Germinal center (tissue), 1 donor: ENCODE measurements at places on chromosomes 7 and 10.

GRCh38 chr10:99979066-99979685 lies 30.6 kb downstream of the DNMBP start:
- no peak for DNase-seq

GRCh38 chr7:16365177-16365576 lies 56.2 kb downstream of the CRPPA start:
- DNase-seq, result no peak

GRCh38 chr10:35328404-35329037 lies 7.8 kb upstream of the CCNY start:
- DNase-seq, result no peak

DNA sequence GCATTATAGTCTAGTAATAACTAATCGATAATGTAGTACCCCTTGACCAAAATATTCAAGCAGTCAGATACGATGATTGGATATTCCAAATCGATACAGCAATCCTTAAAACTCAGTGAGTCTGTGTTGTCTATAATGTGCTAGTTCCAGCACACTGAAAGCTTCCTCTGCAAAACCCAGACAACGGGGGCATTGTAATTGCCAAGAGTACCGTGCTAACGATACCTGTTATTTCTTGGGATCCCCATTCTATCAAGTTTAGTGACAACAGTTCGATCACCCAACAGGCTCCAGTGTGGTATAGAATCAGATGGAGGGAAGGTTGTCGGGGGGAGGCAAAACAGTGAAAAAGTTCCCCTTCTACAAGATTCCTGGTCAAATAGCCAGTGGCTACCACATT lies 865 bp downstream of the ZNF438 start:
- DNase-seq, result no peak

- no peak for DNase-seq
Measured at GRCh38 chr7:29920491-29920890, 69.1 kb downstream of the SCRN1 start.

GRCh38 chr10:3068968-3069737 lies 1.8 kb downstream of the PFKP start:
- peak; percentile 47 for DNase-seq

GRCh38 chr7:37757563-37757962 lies 74.0 kb downstream of the GPR141 start:
- DNase-seq, result no peak

DNA sequence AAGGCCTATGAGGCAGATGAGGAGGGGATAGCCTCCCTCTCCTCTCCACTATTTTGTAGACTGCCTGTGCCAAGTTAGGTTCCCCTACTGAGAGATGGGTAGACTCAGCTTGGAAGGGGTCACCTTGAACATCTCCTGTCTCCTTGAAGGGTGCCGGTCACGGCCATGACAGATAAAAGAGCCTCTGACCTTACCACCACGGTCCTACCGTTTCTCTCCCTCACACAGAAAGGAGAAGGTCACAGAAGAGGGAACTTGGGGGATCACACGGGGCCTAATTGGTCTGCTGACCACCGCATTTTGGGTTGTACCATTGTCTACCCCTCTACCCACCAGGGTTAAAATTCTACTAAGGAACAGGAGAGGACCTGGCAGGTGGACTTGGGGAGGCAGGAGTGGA lies 17.0 kb downstream of the PRSS2 start:
- DNase-seq, result no peak

DNA sequence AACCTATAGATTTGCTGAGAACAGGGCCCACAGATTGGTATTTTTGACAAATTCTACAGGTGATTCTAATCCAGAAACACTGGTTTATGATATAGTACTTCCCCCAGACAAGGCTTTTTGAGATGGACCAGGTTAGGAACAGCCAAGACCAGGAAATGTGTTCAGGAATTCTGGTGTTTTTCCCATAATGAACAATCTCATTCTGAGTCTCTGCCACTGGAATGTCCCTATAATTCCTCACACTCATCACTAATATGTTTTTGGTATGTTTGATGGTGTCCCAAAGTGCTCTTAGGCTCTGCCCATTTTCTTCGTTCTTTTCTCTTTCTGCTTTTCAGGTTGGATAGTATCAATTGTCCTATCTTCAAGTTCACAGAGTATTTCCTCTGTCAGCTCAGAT lies 107.2 kb upstream of the IGFBP3 start:
- DNase-seq, result no peak

DNA sequence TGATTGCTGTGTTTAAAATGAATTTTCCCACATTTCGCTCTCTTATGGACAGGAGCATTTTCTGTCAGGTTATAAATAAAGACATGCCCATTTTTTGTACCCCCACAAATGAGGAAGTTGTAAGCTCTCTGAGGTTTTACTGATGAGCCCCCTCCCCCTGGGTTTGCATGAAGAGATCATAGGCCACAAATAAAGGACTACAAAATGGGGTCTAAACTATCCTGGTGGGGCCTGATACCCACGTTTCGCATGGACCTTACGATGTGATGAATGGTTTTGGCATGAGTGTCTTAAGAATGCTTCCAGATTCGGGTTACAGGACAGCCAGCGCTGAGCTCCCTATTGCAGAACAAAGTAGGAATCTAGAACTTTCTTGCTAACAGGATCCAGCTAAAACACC lies 5.8 kb downstream of the IKZF1 start:
- DNase-seq, result peak; percentile 21

GRCh38 chr10:3948843-3949242 lies 163.8 kb upstream of the KLF6 start:
- no peak for DNase-seq

DNA sequence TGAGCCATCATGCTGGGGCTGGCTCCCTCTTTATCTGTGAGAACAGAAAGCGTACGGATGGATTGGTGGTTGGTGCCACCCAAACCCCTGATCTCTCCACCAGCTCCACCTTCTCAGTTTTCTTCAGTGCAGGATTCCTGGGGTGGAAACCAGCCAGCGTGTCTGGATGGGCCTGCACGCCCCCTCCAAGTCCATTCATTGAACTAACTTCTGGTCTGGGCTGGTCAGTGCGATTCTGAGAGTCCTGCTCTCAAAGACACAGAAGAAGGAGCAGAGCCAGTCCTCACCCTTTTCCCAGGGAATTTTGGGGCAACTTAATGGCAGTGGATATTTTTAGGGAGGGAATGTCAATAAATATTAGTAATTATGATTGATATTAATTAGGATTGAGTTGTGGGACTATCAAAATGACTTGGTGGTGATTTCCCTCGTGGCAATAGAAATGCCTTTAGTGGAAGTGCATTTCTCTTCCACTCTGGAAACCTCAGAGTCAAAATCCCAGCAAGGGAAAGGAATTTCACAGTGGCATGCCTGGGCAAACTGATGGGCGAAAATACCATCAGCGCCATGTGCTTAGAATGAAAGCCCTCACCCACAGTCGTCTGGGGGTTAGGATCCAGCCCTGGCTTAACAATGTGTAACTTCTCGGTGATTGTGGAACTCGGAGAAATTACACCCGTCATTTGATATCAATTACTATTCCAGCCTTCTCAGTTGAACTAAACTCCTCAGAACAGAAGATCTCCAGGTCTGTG lies 69.3 kb upstream of the EEPD1 start:
- DNase-seq, result no peak

- DNase-seq, result peak; percentile 7
Measured at GRCh38 chr10:111756217-111757061, 427.1 kb downstream of the GPAM start.

- no peak for DNase-seq
Measured at GRCh38 chr7:120404042-120404441, 131.1 kb downstream of the KCND2 start.

GRCh38 chr10:98115031-98115787 lies 19.2 kb upstream of the R3HCC1L start:
- DNase-seq, result no peak

DNA sequence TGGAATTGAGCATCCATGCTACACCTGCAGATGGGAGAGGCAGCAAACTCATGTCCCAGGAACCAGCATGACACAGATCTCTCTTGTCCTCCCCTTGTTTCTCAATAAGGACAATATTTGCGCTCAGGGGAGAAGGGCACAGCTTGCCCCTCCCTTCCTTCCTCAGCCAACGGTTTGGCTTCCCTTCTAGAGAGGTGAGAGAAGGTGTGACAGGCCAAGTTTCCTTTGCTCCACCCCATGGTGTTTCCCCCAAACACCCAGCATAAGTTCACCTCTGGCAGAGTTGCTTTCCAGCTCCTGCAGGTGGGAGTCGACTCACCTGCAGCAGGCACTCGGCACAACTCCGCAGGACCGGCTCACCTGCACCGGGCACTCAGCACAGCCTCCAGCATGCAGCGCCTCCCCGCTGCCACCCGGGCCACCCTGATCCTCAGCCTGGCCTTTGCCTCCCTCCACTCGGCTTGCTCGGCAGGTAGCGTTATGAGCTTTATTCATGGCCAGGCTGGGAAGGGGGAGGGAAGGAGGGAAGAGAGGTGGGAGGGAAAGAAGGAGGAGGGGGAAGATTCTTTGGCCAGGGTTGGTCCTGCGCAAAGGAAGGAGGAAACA lies at the start of the genes ATP6V0A4 and TMEM213:
Gene ATP6V0A4, minus strand, starts transcription at position 482 of the 606 bp plus-strand sequence. CDS start 26,949 bp downstream, outside the sequence.
Gene TMEM213, plus strand, starts transcription at position 280 of the 606 bp plus-strand sequence. Its CDS starts 111 bp downstream, at position 391.
- no peak for DNase-seq

GRCh38 chr10:1368842-1369171 lies 312.6 kb downstream of the WDR37 start:
- peak; percentile 43 for DNase-seq
